ENCODE measurements at places on chromosomes 2 and 18.

- DNase-seq: no peak
Observed at GRCh38 chr18:31143025-31143424, 19.6 kb downstream of the DSC1 start.

- DNase-seq: no peak
Observed at GRCh38 chr18:24189007-24189528, 50.2 kb downstream of the CABYR start.

DNA sequence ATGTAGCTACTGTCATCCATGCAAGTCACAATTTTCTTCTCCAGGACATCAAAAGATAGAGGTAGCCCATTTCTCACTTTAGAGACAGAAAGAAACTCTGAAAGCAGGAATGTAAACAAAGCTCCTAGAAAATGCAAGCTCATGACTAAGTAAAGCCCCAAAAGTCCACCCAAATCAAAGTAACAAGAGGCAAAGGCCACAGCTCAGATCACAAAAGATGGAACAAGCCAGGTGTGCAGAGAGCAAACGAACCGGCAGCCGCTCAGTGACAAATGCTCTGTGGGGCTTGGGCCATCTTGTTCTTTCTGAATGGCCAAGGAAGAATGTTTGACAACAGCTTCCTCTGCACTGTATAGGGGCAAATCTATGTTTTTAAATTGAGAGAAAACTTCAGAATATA is 201.0 kb downstream of the CYRIA start:
- no peak for DNase-seq

DNA sequence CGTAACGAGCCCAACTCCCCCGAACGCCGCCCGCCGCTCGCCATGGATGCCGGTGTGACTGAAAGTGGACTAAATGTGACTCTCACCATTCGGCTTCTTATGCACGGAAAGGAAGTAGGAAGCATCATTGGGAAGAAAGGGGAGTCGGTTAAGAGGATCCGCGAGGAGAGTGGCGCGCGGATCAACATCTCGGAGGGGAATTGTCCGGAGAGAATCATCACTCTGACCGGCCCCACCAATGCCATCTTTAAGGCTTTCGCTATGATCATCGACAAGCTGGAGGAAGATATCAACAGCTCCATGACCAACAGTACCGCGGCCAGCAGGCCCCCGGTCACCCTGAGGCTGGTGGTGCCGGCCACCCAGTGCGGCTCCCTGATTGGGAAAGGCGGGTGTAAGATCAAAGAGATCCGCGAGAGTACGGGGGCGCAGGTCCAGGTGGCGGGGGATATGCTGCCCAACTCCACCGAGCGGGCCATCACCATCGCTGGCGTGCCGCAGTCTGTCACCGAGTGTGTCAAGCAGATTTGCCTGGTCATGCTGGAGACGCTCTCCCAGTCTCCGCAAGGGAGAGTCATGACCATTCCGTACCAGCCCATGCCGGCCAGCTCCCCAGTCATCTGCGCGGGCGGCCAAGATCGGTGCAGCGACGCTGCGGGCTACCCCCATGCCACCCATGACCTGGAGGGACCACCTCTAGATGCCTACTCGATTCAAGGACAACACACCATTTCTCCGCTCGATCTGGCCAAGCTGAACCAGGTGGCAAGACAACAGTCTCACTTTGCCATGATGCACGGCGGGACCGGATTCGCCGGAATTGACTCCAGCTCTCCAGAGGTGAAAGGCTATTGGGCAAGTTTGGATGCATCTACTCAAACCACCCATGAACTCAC is 673 bp downstream of the PCBP1 start:
- no peak for DNase-seq

GRCh38 chr2:8851811-8852560 is 14.6 kb upstream of the KIDINS220 start:
- no peak for DNase-seq

DNA sequence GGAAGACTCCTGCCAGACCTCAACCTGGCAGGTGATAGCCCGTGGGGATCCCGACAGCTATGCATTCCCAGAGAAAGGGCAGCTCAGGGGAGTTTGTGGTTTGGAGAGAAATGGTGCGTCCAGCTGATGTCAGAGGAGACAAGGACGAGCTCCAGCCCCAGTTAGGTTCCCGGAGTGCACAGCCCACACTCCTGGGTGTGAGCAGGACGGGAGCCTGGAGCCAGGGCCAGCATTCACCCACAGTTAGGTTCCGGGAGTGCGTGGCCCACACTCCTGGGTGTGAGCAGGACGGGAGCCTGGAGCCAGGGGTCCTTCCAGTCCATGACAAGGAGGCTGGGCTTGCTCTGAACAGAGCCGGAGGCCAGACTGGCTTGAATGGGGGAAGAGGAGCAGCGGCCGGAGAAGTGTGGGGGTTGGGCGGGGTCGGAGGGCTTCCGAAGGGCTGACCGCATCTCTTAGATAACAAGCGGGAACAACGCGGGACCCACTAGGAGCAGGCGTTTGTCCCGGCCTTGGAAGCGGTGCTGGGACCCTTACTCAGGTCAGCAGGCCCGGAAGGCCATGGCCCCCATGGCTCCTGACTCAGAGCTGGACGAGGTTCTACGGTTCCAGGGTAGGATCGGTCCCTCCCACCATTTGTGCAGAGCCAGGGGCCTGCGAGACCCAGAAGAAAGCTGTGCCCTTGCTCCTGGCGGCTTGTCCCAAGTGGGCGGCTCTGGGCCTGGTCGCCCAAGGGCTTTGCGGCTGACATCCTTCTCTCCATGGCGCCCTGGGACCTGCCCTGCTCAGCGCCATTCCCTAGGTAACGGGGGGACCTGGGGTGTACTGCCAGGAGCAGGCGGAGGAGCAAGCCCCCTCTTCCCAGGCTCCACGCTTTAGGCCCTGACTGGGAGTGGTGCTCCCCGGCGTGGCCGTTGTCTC is 185.6 kb downstream of the RTP5 start:
- no peak for DNase-seq

DNA sequence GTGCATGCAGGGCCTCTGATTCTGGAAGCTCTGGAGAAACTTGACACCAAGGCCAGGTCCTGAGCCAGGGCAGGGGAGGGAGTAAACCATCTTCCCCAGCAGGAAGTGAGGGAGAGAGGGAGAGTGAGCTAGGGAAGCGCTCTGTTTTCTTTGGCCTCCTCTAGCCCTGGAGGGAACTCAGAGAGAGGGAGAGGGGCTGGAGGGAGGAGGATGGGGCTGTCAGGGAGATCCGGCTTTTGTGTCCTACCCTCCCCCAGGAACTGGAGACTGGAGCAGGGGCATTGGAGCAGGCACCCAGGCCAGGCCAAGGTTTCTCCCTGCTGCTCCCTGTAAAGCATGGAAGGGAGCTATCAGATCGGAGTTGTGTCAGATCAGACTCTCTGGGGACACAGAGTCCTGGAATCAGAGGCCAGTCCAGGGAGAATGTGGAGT is 22.7 kb upstream of the PKDCC start:
- DNase-seq: no peak

DNA sequence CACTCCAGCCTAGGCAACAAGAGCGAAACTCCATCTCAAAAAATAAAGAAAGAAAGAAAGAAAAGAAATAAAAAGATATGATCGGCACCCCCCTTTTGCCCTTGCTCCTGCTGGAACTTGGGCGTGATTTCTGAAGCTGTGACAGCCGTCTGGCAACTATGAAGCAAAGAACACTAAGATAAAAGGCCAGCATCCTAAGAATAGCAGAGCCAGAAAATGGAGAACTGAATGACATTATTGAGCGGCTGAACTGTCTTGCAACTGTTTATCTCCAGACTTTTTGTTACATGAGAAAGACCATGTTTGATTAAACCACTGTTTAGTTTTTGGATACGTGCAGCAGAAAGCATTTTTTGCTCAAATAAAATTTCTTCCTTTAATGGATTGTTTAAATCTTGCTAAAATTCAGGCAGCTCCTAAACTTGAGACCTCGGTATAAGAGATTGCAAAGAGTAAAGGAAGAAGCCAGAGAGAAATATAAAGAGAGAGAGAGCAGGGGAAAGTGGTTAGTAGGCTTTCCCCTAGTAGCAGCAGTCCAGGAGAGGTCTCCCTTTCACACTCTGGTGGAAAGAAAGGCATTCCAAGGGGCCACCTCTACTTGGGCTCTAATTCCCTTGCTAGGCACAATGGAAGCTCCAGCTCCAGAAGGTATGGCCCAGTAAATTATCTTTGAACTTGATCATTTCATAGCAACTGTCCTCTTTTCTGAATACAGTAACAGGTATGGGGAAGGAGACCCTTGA is 8.2 kb upstream of the MBD2 start:
- DNase-seq: no peak

- no peak for DNase-seq
Observed at GRCh38 chr18:64674694-64675093, 525.8 kb upstream of the LINC00305 start.

DNA sequence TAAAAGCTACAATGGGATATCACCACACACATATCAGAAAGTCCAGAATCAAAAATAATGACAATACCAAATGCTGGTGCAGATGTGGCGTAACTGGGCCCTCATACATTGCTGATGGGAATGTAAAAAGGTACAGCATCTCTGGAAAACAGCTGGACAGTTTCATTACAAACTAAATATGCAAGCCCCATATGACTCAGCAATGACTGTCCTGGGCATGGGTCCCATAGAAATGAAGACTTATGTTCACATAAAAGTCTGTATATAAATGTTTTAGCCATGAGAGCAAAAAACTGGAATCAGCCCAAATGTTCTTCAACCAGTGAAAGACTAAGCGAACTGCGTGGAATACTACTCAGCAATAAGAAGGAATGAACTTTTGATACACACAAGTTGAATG is 56.7 kb downstream of the ALPK2 start:
- no peak for DNase-seq

DNA sequence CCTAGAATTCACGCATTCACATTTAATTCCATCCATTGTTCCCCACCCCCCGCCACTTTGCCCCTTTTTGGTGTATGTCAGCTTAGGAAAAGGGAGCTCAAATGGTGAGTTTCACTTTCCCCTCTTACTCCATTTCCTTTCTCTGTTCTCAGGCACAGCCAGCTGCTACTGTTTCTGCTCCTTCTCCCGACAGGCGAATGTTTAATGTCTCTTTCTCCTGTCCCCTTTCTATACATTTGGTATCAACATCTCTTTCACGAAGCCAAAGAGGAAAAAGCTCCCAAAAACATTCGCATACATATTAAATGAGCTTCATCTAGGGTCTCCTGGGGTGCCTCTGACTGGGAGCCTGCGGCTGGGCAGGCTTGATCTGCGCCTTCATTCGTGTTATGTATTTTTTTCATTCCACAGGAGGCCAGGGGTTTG is 124.2 kb upstream of the SATB2 start:
- DNase-seq: no peak

DNA sequence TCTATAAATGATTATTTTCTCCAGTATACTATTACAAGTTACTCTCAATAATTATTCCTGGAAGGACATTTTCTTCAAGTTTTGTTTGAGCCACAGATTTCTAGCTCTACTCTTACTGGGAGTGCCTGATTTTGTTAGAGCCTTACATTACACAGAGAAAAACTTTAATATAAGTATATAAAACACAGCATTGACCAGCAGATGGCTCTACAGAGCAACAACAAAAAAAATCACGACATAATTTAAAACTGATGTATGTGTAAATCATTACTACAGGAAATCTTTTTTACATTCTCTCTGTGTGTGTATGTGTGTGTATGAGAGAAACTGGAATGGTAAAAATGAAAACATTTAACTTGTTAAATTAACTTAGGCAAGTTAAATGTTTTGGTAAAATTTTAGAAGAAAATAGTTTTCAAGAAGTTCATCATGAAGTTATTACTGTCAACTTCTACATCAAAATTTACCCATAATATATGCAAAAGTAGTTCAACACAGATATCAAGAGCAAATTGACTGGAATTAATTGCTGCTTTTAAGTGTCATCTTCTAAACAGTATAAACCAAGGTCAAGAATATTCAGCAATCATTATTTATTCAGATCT is 103.3 kb downstream of the MDH1 start:
- DNase-seq: no peak

DNA sequence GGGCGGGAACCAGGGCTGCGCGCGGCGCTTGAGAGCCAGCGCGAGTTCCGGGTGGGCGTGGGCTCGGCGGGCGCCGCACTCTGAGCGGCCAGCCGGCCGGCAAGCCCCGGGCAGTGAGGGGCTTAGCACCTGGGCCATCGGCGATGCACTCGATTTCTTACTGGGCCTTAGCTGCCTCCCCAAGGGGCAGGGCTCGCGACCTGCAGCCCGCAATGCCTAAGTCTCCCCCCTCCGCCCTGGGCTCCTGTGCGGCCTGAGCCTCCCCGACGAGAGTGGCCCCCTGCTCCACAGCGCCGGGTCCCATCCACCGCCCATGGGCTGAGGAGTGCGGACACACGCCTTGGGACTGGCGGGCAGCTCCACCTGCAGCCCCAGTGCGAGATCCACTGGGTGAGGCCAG is 36.5 kb upstream of the MAP2 start:
- DNase-seq: no peak

- DNase-seq: no peak
Observed at GRCh38 chr2:36502081-36502480, 95.9 kb downstream of the FEZ2 start.

DNA sequence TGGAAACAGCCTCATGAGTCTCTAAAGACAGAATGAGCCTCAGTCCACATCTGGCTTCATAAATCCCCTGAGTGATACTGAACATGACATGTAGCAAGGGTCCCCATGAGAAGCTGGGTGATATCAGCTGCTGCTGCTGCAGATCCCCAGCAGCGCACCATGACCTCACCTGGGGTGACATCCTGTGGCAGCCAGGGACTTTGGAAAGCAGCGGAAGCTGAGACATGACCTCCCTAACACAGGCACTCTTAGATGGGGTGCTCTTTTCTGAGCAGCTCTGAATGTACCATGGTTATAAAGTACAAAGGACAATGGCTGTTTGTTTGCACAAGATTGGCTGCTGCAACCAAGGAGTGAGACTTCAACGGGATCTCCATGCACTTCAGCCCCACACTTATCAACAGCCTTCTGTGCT is 74.7 kb upstream of the TMEM200C start:
- DNase-seq: no peak

DNA sequence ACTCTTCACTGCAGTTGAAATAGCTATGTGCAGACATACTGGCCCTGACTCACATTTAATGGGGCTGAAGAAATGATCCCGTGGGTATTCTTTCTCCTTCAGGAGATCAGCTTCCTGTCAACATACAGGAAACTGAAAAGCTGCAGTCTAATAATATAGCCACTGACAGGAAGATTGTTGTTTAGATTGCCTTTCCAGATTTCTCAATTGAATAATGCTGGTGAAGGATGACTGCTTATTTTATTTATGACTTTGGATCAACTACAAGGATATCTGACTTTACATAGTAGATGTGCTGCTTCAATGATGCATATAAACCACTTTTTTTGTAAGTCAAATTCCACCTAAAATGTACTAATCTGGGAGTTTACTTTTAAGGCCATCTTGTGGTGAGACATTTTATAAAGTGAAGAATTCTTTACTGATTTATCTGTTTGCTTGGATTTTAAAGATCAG is 93.4 kb upstream of the MAP4K3 start:
- DNase-seq: no peak

DNA sequence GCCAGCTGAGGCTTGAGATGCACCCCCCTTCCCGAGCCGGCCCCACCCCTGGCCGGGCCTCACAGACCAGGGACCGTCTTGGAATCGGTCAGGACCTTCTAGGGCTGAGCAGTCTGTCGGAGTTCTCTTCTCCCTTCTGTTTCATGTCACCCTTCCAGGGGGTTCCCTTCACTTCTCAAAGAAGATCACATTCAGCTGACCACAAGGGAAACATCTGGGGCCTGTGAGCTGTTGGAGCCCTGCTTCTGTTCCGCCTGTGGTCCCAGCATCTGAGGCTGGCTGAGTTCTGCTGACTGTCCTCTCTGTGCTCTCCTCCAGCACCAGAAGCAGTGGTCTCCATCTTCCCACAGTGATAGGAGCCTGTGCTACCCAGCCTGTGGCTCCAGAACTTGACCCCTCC is 106.5 kb downstream of the SEPTIN10 start:
- DNase-seq: no peak

Data from activated effector memory CD4-positive, alpha-beta T cell treated with Interleukin-2 at 50 U/mL for 16 hours (primary cell).